Right atrium auricular region (tissue), 2 donors: ENCODE measurements at places on chromosomes 2 and 18. TPM values are rescaled to one million over a fixed set of nuclear protein-coding genes. Genes with fewer than 3 reads are reported as not detected.

The ATP8B1 gene
- 6.0 TPM for total RNA-seq

DNA sequence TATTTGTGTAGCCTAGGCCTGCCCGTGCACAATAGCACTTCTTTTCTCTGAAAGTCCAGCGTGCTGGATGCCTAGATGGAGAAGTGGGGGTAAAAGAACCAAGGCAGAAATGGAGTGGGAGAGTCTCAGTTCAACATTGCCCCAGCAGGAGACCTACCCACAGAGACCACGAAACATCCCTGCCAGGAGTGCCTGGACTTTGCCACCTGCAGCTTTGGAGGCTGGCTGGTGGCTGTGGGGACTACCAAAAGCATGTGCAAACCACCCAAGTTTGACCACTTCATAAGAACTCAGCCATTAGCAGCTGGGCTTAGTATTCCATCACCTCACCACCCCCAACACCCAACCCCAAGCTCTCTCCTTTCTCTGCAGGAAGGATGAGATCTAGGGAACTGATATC lies 416.9 kb upstream of the ID2 start:
- no peaks in the 10 kb centered on the region for H3K4me1 ChIP-seq
- H3K27me3 ChIP-seq, result no peaks in the 10 kb centered on the region
- no peak overlapping the region for H3K27ac ChIP-seq

The HNMT gene
- 10.5 TPM for total RNA-seq

- H3K27ac ChIP-seq, result peak overlapping the region; percentile 71
- no peaks in the 10 kb centered on the region for H3K36me3 ChIP-seq
- no peaks in the 10 kb centered on the region for H3K4me1 ChIP-seq
Observed at GRCh38 chr18:62187543-62188510, 772 bp downstream of the RELCH start.

DNA sequence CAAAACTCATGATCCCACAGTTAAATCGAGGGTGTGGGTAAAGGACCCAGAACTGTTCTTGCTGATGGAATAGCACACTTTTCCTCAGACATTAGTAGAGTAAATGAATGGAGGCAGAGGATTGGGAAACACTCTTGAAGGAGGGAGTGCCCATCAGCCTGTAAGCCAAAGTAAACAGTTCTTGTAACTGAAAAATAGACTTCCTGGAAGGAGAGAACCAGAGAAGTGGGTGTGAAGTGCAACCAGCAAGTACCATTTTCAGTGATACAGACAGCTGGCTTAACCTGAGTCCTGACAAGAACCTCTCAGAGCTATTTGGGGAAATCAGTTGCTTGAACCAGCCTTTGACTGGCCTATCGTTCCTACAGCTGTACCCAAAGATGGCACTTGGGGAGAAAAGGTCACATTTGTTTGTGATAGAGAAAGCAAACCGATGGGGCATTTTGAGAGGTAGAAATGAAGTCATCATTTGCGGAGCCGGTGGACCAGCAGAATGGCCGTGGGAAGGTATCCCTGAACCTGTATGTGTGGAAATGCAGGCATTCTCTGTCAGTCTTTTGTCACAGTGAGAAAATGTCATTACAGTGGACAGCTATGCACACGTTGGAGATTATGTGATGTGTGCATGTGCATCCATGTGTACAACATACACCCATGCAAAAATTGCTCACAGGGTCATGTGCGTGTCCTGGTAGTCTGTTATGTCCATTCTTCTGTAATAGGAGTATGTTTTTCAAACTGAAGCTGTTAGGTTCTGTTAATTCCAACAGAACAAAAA lies 17.8 kb downstream of the CRIM1 start:
- DNase-seq, result no peak
- H3K36me3 ChIP-seq, result no peaks in the 10 kb centered on the region
- peaks cover 69% of the 10 kb centered on the region for H3K4me1 ChIP-seq
- H3K27me3 ChIP-seq, result no peaks in the 10 kb centered on the region
- H3K4me3 ChIP-seq, result no peak overlapping the region
- no peak overlapping the region for H3K27ac ChIP-seq

GRCh38 chr2:181471226-181471625 lies 14.0 kb downstream of the ITGA4 start:
- H3K4me3 ChIP-seq, result no peak overlapping the region
- H3K36me3 ChIP-seq, result no peaks in the 10 kb centered on the region
- DNase-seq, result no peak
- H3K27ac ChIP-seq, result no peak overlapping the region
- H3K4me1 ChIP-seq, result no peaks in the 10 kb centered on the region

The TUBB8B gene
- total RNA-seq, result not detected

GRCh38 chr18:67074309-67074708 lies 442.2 kb downstream of the DSEL start:
- no peak overlapping the region for H3K4me3 ChIP-seq
- no peaks in the 10 kb centered on the region for H3K27me3 ChIP-seq

GRCh38 chr2:164335947-164336346 lies 285.3 kb downstream of the GRB14 start:
- H3K27me3 ChIP-seq, result no peaks in the 10 kb centered on the region
- no peak overlapping the region for H3K4me3 ChIP-seq
- no peak for DNase-seq
- H3K27ac ChIP-seq, result no peak overlapping the region

DNA sequence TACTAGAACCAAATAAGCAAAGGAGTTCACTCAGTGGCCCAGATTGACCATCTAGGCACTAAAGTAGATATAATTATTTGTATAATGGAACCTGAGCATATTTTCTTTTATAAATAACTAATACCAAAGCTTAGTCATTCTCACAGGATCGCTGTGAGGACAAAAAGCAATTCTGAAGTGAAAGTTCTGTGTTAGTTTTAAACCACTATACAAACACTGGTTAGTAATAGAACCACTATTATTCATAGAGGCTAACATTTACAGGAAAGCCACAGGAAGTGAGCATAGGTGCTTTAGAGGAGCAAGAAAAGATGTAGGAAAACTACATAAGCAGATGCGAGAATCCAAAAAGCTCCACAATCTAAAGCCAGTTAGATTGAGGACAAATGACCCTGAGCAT lies 364.7 kb downstream of the XIRP2 start:
- no peak for DNase-seq
- no peaks in the 10 kb centered on the region for H3K27me3 ChIP-seq
- no peaks in the 10 kb centered on the region for H3K36me3 ChIP-seq
- H3K4me3 ChIP-seq, result no peak overlapping the region

The ALPG gene
- not detected for total RNA-seq

DNA sequence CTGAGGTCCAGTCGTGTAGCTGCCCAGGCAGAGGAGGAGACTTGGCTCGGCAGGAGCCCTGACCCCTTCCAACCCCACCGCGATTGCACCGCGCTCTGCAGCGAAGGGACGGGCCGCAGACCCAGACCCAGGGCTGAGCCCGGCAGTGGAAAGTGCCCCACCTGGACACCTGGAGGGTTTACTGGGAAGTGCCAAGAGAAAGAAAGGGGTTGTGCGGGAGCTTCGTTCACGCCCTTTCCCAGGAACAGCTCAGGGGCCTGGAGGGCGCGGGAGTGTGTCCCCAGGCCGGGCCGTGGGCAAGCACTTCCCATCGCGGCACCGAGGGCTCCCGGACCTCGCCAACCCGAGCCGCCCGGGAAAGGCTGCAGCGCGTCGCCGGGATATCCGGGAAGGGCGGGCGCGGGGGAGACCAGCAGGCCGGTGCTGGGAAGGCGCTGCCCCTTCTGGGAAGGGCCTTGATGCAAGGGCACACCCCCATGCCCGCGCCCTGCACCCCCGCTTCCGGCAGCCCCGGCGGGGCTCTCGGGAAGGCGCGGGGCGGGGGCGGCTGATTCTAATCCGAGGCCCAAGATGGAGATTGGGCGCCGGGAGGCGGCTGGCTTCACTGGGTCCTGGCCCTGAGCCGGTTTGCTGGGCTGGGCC lies 36.1 kb upstream of the MRPL33 start:
- no peaks in the 10 kb centered on the region for H3K36me3 ChIP-seq
- DNase-seq, result peak; percentile 80
- H3K4me1 ChIP-seq, result peaks cover 36% of the 10 kb centered on the region
- H3K27me3 ChIP-seq, result no peaks in the 10 kb centered on the region
- H3K27ac ChIP-seq, result peak overlapping the region; percentile 88

DNA sequence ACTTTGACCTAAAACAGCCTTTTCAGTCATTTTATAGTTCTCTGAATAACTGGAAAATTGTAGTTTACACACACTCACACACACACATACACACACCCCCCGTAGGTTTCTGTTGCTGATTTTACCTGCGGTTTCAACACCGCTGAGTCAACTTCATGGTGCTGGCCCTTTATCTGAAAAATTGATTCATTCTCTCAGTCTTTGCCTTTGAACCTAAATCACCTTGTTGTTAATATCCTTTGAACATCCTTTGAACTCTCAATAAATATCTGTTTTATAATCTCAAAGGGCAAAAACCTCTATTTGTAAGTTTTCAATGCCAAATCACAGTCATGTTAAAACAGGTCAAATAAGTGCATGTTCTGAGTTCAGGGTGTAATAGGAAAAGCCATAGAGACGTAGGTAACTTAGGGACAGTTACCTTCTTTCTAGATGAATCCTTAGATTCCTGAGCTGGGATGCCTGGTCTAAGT lies 109.0 kb upstream of the BZW1 start:
- no peaks in the 10 kb centered on the region for H3K4me1 ChIP-seq
- H3K4me3 ChIP-seq, result no peak overlapping the region
- H3K27me3 ChIP-seq, result no peaks in the 10 kb centered on the region
- H3K27ac ChIP-seq, result no peak overlapping the region

DNA sequence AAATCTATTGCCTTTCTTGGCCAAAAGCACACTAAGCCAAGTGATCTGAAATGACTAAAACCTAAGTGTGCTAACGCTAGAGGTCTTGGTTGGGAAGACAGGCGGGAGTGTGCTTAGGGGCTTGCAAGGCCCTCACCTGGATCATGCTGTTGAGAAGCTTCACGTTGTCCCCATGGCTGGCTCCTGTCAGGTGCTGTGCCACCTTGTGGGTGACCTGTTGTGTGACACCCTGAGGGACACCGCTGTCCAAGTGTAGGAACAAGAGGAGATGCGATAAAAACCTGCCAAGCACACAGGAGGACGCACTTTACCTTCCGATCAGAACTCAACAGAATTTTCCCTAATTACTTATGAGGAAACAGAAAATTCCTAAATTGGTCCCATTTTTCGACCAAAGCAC lies 50.8 kb downstream of the EPG5 start:
- no peak overlapping the region for H3K4me3 ChIP-seq
- H3K27me3 ChIP-seq, result no peaks in the 10 kb centered on the region
- H3K36me3 ChIP-seq, result peaks cover 56% of the 10 kb centered on the region
- no peak for DNase-seq
- H3K27ac ChIP-seq, result no peak overlapping the region

The AQP4 gene
- total RNA-seq, result 14.9 TPM

DNA sequence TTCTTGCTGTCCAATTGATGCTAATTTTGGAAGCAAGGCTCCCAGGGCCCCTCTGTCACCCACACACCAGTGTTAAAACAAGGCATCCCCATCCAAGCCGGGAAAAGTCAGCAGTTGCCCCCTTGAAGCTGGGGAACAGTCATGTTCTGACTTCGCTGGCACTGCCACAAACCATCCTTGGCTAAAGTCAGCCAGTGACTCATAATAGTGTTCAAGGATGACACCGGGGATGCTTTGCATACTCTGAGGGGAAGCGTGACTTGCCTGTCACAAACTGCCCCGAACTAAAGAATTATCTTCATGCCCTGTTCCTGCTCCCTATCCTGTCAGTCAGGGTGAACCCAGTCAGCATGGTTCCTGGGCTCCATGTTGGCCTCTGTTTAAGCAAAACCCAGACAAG lies 37.0 kb downstream of the TGFA start:
- no peaks in the 10 kb centered on the region for H3K4me1 ChIP-seq
- no peaks in the 10 kb centered on the region for H3K36me3 ChIP-seq
- no peak for DNase-seq
- no peak overlapping the region for H3K4me3 ChIP-seq
- no peak overlapping the region for H3K27ac ChIP-seq

The SAG gene
- 2.9 TPM for total RNA-seq

DNA sequence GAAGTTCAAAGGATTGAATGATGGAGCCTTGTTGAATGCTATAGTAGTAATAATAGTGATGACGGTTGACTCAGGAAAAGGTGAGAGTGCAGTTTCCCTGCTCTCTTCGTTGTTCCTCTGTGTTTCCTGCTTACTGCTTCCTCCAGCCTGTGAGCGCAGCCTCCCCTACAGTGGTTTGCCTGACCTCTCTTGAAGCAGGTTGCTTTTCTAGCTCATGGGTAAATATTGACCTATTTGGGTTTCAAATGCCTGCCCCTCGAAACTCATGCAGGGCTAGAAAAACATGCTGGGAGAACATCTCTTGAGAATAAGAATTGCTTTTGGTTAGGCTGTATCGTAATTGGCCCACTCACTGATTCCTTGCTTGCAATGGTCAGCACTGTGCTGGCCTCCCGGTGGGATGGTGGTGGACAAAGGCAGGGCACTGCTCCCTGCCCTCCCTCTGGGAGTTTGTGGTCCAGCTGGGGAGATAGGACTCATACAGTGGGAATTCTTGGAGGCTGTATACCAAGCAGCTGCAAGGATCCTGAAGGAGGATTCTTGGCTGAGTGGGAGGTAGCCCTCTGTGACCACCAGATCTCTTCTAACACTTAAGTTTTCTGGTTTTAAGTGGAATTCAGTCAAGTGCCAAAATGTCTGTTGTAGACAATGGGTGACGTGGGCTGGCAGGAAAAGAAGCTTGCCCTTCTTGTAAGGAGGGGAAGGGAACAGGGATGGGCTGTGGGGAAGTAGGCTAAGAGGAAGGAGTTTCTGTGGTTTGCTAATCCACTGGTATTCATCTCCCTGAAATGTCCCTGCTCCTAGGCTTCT lies 5.4 kb upstream of the RNF181 start:
- no peaks in the 10 kb centered on the region for H3K36me3 ChIP-seq
- peak; percentile 74 for DNase-seq
- H3K27me3 ChIP-seq, result no peaks in the 10 kb centered on the region
- H3K4me3 ChIP-seq, result no peak overlapping the region
- peaks cover 4% of the 10 kb centered on the region for H3K4me1 ChIP-seq
